Kidney capillary endothelial cell (primary cell): ENCODE measurements at places on chromosomes 7 and 10.
A peak's percentile ranks its signal among the peaks of the same experiment; 100 is the strongest.

DNA sequence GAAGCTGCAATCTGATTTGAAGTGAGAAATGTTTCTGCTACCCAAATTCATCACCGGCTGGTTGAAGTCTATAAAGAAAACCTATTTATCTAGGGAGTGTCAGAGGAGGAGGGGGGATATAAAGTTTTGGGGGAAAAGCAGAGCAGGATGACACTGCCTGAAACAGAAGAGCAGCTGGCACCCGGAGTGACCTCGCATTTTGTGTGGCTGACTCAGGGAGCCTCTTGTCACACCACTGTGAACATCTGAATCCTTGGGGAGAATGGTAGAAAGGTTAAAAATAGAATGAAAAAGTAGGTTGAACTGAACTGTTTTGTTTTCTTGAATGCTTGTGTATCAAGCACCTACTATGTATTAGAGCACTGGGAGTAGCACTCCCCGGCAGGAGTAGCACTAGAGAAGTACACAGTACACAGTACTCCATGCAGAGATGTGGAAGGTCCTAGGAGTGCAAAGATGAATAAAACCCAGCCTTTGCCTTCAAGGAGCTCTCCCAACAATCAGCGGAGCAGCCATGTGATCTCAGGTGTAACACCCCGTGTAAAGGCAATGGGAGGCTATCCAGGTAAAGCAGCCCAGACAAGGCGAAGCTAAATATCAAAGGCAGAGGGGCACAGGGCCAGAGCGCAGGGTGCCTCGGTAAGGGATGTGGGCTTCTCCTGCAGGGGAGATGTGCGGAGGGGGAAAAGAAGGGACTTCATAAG, 13.5 kb downstream of the CRTAC1 start:
- no peak for DNase-seq

DNA sequence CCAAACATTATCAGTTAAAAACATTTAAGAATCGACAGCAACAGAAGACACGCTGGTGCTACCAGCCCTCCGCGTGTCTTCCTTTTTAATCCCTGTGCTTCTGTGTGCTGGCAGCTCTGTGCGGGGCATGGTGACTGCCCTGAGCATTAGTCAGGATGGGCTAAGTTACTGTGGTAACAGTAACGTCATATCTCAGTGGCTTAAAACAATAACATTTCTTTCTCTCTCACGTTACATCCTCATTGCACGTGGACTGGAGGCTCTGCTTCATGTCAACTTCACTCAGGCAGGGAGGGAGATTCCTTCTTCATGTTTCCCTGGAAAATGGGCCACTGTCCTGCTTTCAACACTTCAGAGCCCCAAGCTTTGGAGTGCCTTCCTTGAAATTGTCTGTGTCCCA, 378.5 kb downstream of the CCSER2 start:
- DNase-seq: no peak

DNA sequence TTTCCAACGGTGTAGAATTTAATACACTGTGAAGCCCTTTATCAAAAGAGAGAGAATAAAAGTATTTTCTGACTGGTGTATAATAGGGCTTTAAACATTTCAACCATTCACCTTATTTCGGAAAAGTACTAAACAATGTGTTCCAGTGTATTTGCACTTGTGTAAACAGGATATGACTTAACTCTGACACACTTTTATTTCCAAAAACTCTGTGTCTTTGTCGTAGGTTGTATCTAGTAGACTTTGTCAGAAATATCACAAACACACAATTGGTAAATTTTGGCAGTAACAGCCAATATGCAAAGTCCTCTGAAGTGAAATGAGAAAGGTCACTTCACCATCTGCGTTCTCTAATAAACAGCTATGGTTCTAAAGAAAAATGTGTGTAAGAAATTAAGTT, 10.3 kb upstream of the TSPAN13 start:
- peak; percentile 79 for DNase-seq

DNA sequence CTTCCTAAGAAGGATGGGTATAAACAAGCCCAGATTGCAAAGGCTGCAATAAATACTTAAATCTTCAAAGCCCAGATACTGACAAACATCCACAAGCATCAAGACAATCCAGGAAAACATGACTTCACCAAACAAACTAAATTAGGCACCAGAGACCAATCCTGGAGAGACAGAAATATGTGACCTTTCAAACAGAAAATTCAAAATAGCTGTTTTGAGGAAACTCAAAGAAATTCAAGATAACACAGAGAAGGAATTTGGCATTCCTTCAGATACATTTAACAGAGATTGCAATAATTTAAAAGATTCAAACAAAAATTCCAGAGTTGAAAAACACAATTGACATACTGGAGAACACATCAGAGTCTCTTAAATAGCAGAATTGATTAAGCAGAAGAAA, 23.0 kb downstream of the GSDME start:
- no peak for DNase-seq

DNA sequence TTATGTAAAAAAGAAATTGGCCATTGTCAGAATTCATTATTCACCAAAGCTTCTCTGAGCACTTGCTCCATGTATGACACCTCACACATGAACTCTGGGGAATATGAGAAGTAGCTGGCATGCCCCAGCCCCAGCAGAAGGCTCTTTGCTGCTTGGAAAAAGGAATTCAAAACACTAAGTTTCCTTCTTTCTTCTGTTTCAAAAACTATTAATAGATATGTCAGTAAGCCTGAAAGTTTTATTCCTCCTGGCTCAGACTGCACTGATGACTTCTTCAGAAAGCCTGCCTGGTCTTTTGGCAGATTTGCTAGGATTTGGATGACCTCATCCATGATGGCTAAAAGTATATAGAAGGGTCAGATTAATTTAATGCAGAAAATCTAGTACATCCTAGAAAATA, 511.0 kb downstream of the GFRA1 start:
- DNase-seq: no peak

- no peak for DNase-seq
These were observed 56.4 kb downstream of the ICA1 start for GRCh38 chr7:8205537-8205936.

GRCh38 chr7:38658921-38659320, 27.7 kb upstream of the AMPH start:
- DNase-seq: no peak

DNA sequence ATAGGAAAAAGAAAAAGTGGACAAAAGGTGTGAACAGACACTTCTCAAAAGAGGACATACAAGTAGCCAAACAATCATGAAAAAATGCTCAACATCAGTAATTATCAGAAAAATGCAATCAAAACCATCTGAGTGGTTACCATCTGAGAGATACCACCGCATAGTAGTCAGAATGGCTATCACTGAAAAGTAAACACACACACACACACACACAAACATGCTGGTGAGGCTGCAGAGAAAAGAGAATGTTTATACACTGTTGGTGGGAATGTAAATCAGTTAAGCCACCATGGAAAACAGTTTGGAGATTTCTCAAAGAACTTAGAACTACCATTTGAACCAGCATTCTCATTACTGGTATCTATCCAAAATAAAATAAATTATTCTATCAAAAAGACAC, 145.7 kb downstream of the CYP26A1 start:
- no peak for DNase-seq

DNA sequence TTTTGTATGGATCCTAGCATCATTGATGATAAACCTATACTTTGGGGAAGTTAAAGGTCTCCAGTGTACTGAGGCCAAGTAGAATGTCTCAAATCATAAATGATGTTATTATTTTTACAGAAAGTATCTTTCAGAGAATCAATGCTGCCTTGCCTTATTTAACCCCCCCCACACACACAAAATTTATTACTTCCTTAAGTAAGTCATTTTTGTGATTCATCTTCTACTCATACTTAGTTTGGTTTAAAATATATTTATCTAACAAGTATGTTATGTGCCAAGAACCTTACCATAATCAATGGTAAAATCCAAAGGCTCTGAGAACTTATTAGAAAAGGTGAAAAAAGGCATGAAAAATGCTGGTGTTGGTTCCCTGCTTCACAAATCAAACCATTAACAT, 18.8 kb upstream of the CLDN12 start:
- DNase-seq: peak; percentile 26

- DNase-seq: no peak
These were observed 508.8 kb downstream of the TYW1 start for GRCh38 chr7:67505449-67505848.

GRCh38 chr10:69801434-69802315, at the start of gene COL13A1:
Gene COL13A1 (plus strand): TSS chr10:69801906. CDS start chr10:69802424, 518 bp downstream.
- DNase-seq: peak; percentile 66

- DNase-seq: peak; percentile 33
These were observed 67.3 kb downstream of the VWA2 start for GRCh38 chr10:114306116-114306973.

DNA sequence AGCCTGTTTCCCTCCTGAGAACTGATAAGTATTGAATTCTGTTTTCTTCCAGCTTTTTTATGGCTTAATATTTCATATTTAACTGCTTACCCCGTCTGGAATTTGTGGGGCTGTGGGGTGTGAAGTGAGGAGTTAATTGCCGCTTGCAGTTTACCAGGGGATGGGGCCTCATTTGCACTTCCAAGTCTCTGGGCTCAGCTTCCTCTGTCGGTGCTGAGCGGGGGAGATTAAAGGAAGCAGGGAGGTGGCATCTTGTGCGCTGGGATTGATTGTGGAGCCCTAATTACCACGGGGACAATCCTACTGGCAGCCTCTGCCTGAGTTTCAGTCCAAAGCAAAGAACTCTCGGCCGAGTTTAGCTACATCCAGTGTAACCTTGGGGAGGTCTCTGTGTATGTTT, 33.4 kb downstream of the ELFN1 start:
- no peak for DNase-seq
